CD4-positive, alpha-beta T cell treated with Interleukin-4 for 4 hours (primary cell): ENCODE measurements at places on chromosomes 16 and 17.
A peak's percentile ranks its signal among the peaks of the same experiment; 100 is the strongest.

- DNase-seq = peak; percentile 37
Observed at GRCh38 chr17:74354123-74354522, 7.5 kb downstream of the BTBD17 start.

DNA sequence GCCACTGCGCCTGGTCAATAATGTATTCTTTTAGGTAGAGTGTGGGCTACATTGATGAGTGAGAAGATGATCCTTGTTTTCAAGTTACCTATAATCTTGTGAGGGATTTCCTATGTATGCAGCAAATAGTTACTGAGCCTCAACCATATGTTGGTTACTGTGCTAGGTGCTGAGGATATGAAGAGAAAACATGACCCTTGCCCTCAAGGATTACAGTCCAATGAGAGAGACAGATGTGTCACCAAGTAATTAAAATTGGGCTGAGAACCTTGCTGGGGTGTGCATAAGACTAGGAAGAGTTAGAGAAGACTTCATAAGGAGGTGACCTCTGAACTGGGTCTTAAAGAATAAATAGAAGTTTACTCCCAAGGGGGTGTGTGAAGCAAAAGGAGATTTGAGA, 7.4 kb downstream of the POLR2A start:
- no peak for DNase-seq

DNA sequence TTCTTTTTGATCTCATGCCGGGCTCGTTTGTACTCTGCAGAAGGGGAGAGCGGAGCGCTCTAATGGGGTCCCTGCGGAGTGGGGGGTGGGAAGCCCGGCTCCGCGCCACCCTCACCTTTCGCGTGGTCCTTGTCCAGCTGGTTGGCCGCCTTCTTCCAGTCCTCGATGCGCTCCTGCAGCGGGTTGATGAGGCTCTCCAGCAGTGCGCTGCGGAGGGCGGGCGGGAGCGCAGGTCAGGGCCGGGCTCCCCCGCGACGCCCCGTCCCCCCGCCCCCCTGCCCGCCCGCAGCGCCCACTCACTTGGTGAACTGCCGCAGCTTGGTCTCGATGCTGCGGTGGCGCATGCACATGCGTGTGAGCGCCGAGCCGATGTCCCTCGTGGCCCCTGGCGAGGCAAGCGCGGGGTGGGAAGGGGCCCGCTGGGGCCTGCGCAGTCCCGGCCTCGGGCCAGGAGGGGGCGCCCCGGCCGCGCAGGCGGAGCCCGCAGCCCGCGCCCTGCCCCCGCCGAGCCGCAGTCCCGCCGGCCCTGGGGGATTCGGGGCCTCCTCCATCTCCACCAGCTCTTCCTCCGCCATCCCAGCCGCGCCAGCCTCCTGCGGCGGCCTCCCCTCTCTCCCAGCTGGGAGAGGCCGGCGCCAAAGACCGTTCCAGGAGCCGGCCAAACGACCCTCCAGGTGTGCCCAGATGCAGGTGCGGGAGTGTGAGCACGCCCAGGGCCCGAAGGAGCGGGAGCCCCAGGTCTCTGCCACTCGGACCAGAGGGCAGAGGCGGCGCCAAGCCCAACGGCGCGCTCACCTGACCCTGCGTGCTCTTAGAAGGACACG, 6.0 kb downstream of the MTSS2 start:
- DNase-seq = no peak

- no peak for DNase-seq
Observed at GRCh38 chr16:84471966-84472365, 32.5 kb downstream of the MEAK7 start.

- DNase-seq = no peak
Observed at GRCh38 chr17:38741921-38742410, 6.2 kb downstream of the PCGF2 start.

GRCh38 chr16:79293836-79294460, 306.6 kb downstream of the MAF start:
- DNase-seq = no peak

DNA sequence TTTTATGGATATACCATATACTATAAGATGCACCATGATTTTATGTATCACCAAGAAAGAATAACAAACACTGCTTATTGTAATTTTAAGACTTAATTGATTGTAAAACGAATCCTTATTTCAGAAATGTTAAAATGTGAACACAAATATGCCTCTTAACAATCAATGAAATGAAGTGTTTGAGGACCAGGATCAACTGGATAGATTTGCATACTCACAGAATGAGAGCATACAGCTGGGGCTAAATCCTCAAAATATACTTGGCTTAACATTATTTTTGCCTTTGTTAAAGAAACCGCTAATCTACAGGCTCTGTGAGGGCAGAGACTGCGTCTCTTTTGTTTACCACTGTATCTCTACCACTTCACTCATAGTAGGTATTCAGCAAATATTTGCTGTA, 93.6 kb downstream of the SPACA3 start:
- DNase-seq = no peak

DNA sequence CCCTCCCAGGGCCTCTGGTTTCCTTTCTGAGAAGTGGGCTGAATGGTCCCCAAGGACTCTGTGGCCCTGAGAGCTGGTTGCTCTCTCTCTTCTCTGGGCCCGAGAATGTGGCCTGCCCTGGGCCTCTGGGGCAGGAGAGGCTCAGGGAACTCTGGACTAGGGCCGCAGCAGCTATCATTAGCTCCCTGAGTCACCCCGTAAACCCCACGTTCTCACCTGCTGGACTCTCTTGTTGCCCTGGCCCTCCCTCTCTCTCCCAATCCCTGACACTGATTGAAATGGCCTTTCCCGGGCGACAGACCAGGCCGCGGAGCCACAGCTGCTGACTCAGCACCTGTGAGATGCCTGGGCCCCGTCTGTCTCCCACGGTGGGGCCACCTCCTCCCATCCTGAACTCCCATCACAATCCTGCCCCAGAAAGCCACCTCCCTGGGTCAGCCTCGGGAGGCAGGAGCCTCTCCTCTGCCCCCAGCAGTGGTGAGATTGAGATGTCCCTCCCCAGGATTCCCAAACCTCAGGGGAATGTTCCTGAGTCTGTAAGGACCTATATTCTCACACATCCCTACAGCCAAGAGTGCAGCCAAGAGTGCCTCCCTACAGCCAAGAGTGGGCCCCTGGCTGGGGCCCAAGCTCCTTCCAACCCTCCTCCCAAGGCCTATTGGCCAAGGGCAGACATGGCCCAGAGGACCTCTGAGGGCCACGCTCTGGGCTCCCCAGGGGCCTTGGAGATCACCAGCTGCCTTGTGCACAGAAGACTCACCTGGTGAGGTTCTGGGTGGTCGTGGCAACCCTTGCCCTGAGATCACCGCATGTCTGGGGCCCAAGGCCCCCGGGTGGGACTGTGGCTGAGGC, 470 bp downstream of the TRPV3 start:
- DNase-seq = no peak

GRCh38 chr17:43669971-43670644, 8.4 kb upstream of the MEOX1 start:
- no peak for DNase-seq

DNA sequence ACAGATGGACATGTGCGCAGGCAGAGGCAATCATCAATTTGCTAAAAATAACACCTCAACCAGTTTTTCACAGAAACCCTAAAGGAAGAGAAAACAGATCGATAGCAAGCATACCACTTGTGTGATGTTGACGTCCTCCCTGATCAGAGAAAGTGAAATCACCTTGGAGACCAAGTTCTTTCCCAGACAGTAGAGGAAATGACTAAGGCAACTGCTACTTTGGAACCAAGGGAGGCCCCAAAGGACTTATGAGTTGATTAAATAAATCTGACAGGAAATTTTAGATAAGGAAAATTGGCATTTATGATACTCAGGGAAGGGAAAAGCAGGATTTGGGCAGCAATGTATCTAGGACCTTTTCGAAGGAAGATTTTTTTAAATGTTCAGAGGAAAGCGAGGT, 267.1 kb upstream of the ASIC2 start:
- DNase-seq = no peak

DNA sequence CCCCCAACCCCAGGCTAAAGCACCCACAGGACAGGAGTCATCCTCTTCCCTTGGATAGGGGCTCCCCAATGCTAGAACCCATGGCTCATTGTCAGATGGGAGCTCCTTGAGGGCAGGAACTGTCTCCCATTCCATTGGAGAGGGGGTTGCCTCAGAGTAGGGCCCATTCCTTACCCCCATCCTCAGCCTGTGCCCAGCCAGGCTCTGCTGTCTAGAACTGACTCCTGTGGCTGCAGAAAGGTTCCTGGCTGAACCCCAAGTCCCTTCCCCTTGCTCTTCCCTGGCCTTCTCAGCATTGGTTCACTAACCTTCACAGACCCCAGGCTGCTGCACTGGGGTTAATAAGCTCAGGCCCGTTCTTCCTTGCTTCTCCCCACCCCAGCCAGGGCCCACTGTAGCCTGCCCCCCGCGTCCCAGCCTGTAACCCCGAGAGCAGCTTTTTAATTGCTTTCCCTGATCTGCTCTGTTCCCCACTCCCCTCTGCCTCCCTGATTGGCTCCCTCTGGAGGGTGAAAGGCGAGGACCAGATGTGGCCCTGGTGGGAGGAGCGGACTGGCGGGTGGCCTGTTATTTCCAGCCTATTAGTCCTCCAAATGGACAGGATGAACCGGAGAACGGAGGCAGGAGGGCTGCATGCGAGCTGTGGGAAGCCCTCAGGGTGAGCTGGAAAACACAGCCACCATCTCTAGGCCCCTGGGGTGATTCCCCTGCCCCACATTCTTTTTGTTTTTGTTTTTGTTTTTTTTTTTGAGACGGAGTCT, 6.0 kb upstream of the GFAP start:
- no peak for DNase-seq

DNA sequence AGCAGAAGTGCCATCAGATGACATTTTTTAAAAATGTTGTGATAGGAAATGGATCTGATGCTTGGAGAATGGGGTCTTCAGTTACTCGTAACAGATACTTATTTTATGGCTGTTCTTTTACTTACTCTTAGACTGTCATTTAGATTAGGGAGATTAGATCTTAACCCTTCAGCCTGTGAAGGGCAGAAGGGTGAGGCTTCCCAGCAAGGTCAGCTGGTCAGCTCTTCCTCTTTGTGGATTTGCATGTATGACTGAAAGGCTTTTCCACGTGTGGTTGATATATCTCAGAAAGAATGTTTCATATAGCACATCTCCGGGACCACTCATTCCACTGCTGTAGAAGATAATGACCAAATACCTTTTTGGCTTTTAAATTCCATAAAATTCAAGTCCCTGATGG, 27.4 kb downstream of the GRB7 start:
- no peak for DNase-seq

GRCh38 chr16:21651515-21651914, 893 bp downstream of the IGSF6 start:
- DNase-seq = no peak

DNA sequence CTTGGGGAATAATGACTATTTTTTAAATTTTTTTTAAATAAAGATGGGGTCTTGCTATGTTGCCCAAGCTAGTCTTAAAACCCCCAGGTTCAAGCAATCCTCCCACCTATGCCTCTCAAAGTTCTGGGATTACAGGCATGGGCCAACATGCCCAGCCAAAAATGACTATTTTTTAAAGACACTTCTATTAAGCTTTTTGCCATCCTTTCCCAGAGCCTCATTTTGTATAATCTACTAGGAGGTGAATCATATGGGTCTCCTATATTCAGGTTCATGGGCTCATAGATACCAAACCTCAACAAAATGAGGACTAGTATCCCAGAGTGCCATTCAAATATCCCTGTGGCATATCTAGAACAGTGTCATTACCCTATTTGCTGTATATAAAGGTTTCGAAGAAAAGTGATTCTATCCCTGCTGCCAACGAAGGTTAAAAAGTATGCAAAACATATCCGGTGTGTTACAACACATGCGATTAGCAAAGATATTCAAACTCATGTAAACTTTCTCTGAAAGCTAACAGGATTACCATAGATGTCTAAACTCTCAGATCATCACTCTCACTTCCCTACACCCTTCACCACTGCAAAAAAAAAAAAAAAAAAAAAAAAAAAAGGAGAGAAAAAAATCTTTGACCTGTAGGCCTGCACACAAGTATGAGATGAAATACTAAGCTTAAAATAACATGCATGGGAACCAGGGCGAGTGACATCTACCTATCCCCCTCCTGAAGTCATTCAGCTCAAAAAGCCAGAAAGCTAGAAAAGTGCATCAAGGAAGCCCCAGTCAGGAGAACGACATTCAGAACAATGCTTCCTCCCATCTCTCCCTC, 23.5 kb downstream of the XPO6 start:
- DNase-seq = peak; percentile 35

- no peak for DNase-seq
Observed at GRCh38 chr17:41651625-41652460, 27.5 kb upstream of the KRT17 start.

DNA sequence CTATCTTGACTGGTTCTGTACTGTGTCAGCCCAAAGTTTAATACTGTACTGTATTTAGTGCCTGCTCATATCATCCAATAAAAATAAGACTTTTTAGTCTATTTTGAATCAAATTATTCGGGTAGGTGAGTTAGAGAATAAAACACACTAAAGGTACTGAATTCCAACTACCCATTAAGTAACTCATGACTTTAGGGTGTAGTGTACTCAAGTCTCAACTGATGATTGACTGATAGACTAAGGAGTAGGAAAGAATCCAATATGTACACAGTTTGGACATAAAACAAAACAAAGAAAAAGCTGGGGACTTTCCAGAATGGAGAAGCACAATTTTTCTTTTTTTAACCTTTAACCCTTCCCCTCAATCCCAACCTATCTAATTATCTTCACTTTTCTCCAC, 4.1 kb downstream of the EZH1 start:
- DNase-seq = no peak

DNA sequence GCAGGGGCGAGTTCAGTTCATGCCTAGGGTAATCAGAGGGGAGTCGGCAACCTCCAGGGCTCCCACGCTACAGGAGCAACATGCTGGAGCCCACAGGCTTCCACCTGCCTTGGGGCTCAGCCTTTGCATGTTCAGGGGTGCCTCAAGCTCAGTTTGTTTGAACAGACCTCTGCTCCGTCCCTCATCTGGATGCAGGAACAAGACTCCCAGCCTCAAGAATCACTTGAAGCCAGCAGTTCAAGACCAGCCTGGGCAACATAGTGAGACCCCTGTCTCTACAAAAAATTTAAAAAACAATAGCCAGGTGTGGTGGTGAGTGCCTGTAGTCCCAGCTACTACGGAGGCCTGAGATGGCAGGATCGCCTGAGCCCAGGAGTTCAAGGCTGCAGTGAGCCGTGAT, 4.9 kb upstream of the HSD11B2 start:
- DNase-seq = no peak

DNA sequence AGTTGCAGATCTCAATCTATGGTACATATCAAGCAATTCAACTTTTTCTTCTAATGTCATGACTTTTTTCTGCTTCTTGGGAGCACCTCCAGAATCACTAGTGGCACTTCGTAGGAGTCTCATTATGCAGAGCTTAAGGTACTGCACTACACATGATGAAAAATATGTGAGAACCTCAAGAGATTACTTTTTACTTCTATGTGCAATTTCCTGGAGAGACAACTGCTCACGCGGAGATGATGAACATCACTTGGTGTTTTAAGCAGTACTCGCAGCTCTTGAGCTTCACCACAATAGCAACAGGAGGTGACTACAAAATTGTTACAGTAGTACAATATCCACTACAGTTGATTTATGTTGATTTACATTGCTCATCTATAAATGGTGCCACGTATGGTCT, 79.7 kb downstream of the MRTFB start:
- no peak for DNase-seq

GRCh38 chr16:85381738-85382592, 231.2 kb upstream of the GSE1 start:
- no peak for DNase-seq
